Motor neuron (in vitro differentiated cells): ENCODE measurements at places on chromosomes 6 and 20. TPM values are rescaled to one million over a fixed set of nuclear protein-coding genes. Genes with fewer than 3 reads are reported as not detected.

Gene PHF3
- 49.8 and 50.8 TPM in 2 replicates for total RNA-seq

Gene MAP3K5
- total RNA-seq = 2.3 and 3.2 TPM in 2 replicates

Gene GRIK2
- 9.9 and 10.1 TPM in 2 replicates for total RNA-seq

Gene BAK1
- total RNA-seq = 16.1 and 24.8 TPM in 2 replicates

Gene TRAM2
- 3.8 and 4.1 TPM in 2 replicates for total RNA-seq

Gene TMEM74B
- total RNA-seq = 0.54 and 0.71 TPM in 2 replicates

Gene HMGCLL1
- 0.39 TPM in 1 of 2 replicates, not detected in the other for total RNA-seq

Gene CDC25B
- total RNA-seq = 9.2 and 9.9 TPM in 2 replicates

Gene WFDC5
- 0.41 TPM in 1 of 2 replicates, not detected in the other for total RNA-seq

Gene HLA-DOA
- 0.07 and 0.21 TPM in 2 replicates for total RNA-seq

Gene C20orf141
- total RNA-seq = 0.67 TPM in 1 of 2 replicates, not detected in the other

Gene NRSN1
- total RNA-seq = 0.16 TPM in 1 of 2 replicates, not detected in the other

Gene ANGPT4
- 0.10 TPM in 1 of 2 replicates, not detected in the other for total RNA-seq

Gene KIFC1
- 25.5 and 29.8 TPM in 2 replicates for total RNA-seq

Gene TREML2
- 0.14 TPM in 1 of 2 replicates, not detected in the other for total RNA-seq

Gene PRDM13
- 0.28 and 0.34 TPM in 2 replicates for total RNA-seq

Gene VARS2
- 32.2 and 34.5 TPM in 2 replicates for total RNA-seq

Gene CSNK2B
- total RNA-seq = 155 and 164 TPM in 2 replicates

Gene CD93
- total RNA-seq = under 0.01 and 0.19 TPM in 2 replicates

Gene MAP7
- 13.2 and 13.5 TPM in 2 replicates for total RNA-seq

Gene BTNL2
- total RNA-seq = not detected in 2 replicates

Gene BMP7
- total RNA-seq = 0.24 and 0.56 TPM in 2 replicates

Gene VGLL2
- total RNA-seq = 0.31 TPM in 1 of 2 replicates, not detected in the other

Gene SLA2
- total RNA-seq = 0.63 and 0.71 TPM in 2 replicates

Gene RAET1G
- total RNA-seq = 0.56 and 0.83 TPM in 2 replicates

Gene ZNFX1
- total RNA-seq = 108 and 113 TPM in 2 replicates

Gene EMILIN3
- 1.2 and 1.4 TPM in 2 replicates for total RNA-seq

Gene CD2AP
- 6.4 and 6.7 TPM in 2 replicates for total RNA-seq

Gene TFAP2B
- 0.16 TPM in 1 of 2 replicates, not detected in the other for total RNA-seq

Gene SLC22A7
- 0.71 and 0.87 TPM in 2 replicates for total RNA-seq

Gene GABRR1
- total RNA-seq = 1.5 and 2.5 TPM in 2 replicates

Gene RIN2
- total RNA-seq = 26.8 and 29.7 TPM in 2 replicates

Gene MUCL3
- total RNA-seq = 0.15 TPM in 1 of 2 replicates, not detected in the other

Gene SLC17A1
- not detected in 2 replicates for total RNA-seq

Gene CRYBG1
- 11.6 and 13.8 TPM in 2 replicates for total RNA-seq

Gene OTOR
- not detected in 2 replicates for total RNA-seq

Gene SPDEF
- total RNA-seq = 0.41 TPM in 2 replicates

Gene FILIP1
- 4.4 and 5.1 TPM in 2 replicates for total RNA-seq

Gene SDCBP2
- 3.1 and 4.4 TPM in 2 replicates for total RNA-seq

Gene RCAN2
- total RNA-seq = 31.3 and 33.6 TPM in 2 replicates

Gene RHAG
- not detected in 2 replicates for total RNA-seq

Gene HLA-F
- total RNA-seq = 1.2 and 2.0 TPM in 2 replicates

Gene CRISP3
- 0.28 TPM in 1 of 2 replicates, not detected in the other for total RNA-seq

Gene LCA5
- 9.1 and 9.6 TPM in 2 replicates for total RNA-seq

Gene STX7
- total RNA-seq = 37.3 and 41.8 TPM in 2 replicates

Gene SIM1
- total RNA-seq = 8.3 and 8.7 TPM in 2 replicates

Gene PGC
- 0.25 TPM in 1 of 2 replicates, not detected in the other for total RNA-seq

Gene EBF4
- total RNA-seq = 6.0 and 6.3 TPM in 2 replicates

Gene SAMD5
- 62.4 and 64.7 TPM in 2 replicates for total RNA-seq

Gene TASP1
- total RNA-seq = 9.8 and 11.3 TPM in 2 replicates

Gene ADNP
- 52.6 and 62.3 TPM in 2 replicates for total RNA-seq

Gene PTK7
- 187 and 197 TPM in 2 replicates for total RNA-seq

Gene PRICKLE4
- total RNA-seq = 0.46 TPM in 1 of 2 replicates, not detected in the other
